ENCODE measurements at places on chromosomes 13 and 19.

DNA sequence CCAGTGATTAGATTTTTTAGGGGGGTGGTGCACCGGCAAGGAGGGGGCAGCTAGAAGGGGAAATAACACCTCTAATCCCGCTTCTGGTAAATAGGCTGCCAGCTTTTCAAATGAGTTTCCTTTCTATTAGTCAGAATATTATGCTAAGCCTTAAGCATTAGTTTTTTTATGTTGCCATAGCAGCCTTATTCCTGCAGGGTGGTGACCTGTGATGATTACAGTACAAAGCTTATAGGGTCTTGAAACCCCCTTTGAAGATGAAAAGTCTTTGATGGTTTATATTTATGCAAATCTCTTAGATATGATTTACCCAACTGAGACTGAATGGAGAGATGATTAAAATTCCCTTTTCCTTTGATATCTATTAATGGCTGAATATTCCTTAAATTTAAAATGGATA, 109.8 kb downstream of the ZIC5 start:
- no peaks in the 10 kb centered on the region for H3K36me3 ChIP-seq
- no peaks in the 10 kb centered on the region for H3K4me1 ChIP-seq
- no peak for DNase-seq
- no peaks in the 10 kb centered on the region for H3K27me3 ChIP-seq

DNA sequence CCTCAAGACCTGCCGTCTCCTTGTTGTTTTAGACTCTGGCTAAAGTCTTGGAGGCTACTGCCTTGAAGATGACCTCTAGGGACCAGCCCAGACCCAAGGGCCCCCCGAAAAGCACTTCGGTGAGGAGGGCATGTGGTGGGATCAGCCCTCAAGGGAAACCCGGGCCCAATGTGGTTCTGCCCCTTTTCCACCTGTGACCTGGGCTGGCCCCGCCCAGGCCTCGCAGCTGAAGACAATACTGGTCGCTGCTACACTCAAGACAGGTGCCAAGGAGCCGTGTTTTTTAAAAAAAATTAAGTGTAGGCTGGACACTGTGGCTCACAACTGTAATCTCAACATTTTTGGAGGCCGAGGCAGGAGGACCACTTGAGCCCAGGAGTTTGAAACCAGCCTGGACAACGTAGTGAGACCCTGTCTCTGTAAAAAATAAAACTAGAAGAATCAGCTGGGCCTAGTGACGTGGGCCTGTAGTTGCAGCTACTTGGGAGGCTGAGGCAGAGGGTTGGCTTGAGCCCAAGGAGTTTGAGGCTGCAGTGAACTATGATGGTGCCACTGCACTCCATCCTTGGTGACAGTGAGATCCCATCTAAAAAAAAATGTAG, 903 bp downstream of the TLE6 start:
- H3K27me3 ChIP-seq: no peaks in the 10 kb centered on the region
- no peaks in the 10 kb centered on the region for H3K36me3 ChIP-seq
- peaks cover 58% of the 10 kb centered on the region for H3K4me1 ChIP-seq
- no peak for DNase-seq

DNA sequence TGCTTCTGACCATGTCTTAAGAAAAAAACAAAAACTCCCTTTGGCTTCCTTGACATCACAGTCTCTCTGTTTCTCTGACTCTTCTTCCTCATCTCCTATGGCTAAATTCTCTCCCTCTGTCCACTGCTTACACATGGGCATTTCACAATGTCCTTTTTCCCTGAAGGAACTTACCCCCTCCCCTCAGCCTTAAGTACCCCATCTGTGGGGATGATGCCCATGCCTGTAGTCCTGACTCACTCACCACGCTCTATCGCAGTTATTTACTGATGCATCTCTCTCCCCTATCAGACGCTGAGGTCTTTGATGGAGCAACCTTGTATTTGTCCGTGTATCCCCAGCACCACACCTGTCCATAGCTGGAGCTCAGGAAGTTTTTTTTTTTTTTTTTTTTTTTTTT, 32.4 kb downstream of the ACTN4 start:
- no peak overlapping the region for H3K4me3 ChIP-seq
- no peak overlapping the region for H3K27ac ChIP-seq
- H3K27me3 ChIP-seq: no peaks in the 10 kb centered on the region
- H3K4me1 ChIP-seq: peaks cover 96% of the 10 kb centered on the region
- no peak for DNase-seq
- peaks cover 5% of the 10 kb centered on the region for H3K36me3 ChIP-seq

- no peak overlapping the region for H3K27ac ChIP-seq
- no peaks in the 10 kb centered on the region for H3K4me1 ChIP-seq
- H3K27me3 ChIP-seq: no peaks in the 10 kb centered on the region
- H3K4me3 ChIP-seq: no peak overlapping the region
Measured at GRCh38 chr13:35621989-35622388, 145.5 kb upstream of the MAB21L1 start.

DNA sequence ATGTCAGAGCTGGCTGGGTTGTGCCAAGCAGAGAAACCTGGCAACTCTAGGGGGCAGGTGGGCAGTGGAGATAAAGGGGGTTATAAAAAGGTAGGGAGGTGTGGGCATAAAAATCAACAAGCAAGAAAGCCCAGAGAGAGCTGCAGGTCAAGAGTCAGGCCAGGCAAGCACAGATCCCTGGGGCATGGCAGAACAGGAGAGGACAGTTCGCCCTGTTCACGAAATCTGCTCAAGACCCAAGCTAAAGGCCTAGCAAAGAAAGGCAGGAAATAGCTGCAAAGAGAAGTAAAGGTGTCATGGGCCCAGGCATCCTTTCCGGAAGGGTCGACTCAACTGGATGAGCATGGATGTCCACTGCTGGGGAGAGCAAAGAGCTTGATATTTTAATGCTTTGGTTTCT, 3.4 kb downstream of the MBNL2 start:
- no peaks in the 10 kb centered on the region for H3K36me3 ChIP-seq
- DNase-seq: no peak
- H3K4me1 ChIP-seq: peaks cover 57% of the 10 kb centered on the region
- H3K27ac ChIP-seq: peak overlapping the region; percentile 87

DNA sequence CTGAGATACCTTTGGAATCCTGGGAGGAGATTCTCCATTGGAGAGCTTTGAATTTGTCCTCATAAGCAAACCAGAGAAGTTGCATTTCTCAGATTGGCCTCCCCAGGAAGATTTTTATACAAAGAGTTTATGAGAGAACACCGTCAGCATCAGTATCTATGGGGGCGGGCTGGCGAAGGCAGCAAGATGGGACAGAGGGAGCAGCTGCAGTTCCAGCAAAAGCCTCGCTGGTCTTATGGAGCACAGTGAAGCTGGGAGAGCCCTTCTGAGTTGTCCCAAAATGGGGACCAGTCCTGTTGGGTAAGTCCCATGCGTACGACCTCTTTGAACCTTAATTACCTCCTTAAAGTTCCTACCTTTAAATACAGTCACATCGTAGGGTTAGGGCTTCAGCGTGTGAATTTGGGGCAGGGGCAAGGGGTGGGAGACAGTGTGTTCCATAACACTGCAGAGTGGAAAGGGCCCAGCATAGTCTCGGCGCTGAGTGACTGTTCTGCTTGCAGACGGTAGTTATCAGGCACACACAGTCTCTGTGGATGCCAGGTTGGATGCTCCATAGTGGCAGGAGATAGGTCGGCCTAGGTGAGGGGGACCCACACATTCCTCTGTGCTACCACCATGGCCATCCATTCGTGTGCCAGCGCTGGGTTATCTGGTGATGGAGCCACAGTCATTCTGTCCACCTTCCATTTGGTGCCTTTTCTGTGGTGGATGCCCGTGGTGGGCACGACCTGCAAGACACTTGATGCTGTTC, 34.9 kb upstream of the GPR183 start:
- no peaks in the 10 kb centered on the region for H3K4me1 ChIP-seq
- no peaks in the 10 kb centered on the region for H3K27me3 ChIP-seq
- peaks cover 50% of the 10 kb centered on the region for H3K36me3 ChIP-seq
- H3K27ac ChIP-seq: no peak overlapping the region

- H3K4me3 ChIP-seq: no peak overlapping the region
- H3K4me1 ChIP-seq: no peaks in the 10 kb centered on the region
- H3K27me3 ChIP-seq: no peaks in the 10 kb centered on the region
- DNase-seq: no peak
- no peak overlapping the region for H3K27ac ChIP-seq
- H3K36me3 ChIP-seq: no peaks in the 10 kb centered on the region
Measured at GRCh38 chr13:47168618-47169017, 271.8 kb upstream of the HTR2A start.

GRCh38 chr13:66482836-66483235, 747.3 kb downstream of the PCDH9 start:
- H3K36me3 ChIP-seq: no peaks in the 10 kb centered on the region
- H3K27ac ChIP-seq: no peak overlapping the region
- no peak for DNase-seq

DNA sequence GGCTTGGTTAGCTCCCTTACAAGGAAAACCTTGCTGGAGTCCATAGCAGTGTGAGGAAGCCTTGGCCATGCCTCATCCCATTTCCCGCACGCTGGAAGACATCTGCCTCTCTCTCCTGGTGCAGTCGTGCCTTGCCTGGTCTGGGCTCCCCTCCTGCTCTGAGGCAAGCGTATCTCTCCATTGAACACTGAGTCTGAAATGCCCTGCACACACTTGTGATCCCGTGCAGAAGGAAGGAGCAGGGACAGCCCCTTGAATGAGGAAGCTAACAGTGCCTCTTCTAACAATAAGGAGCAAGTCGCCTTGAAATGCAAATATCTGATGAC, 407 bp upstream of the ZNF440 start:
- peak overlapping the region; percentile 86 for H3K4me3 ChIP-seq
- H3K36me3 ChIP-seq: no peaks in the 10 kb centered on the region
- H3K27me3 ChIP-seq: no peaks in the 10 kb centered on the region

GRCh38 chr13:110697842-110698241, 8.1 kb downstream of the CARS2 start:
- peak overlapping the region; percentile 15 for H3K27ac ChIP-seq
- H3K4me3 ChIP-seq: no peak overlapping the region
- H3K36me3 ChIP-seq: peaks cover 63% of the 10 kb centered on the region
- H3K27me3 ChIP-seq: no peaks in the 10 kb centered on the region
- H3K4me1 ChIP-seq: peaks cover 6% of the 10 kb centered on the region

- H3K27ac ChIP-seq: no peak overlapping the region
- no peaks in the 10 kb centered on the region for H3K27me3 ChIP-seq
- H3K4me1 ChIP-seq: no peaks in the 10 kb centered on the region
- DNase-seq: no peak
Measured at GRCh38 chr13:34593658-34594057, 348.4 kb upstream of the NBEA start.

- H3K27me3 ChIP-seq: peaks cover 6% of the 10 kb centered on the region
- DNase-seq: no peak
- peak overlapping the region; percentile 71 for H3K4me3 ChIP-seq
- peak overlapping the region; percentile 96 for H3K27ac ChIP-seq
Measured at GRCh38 chr13:50123515-50123861, 108.2 kb downstream of the KCNRG start.

DNA sequence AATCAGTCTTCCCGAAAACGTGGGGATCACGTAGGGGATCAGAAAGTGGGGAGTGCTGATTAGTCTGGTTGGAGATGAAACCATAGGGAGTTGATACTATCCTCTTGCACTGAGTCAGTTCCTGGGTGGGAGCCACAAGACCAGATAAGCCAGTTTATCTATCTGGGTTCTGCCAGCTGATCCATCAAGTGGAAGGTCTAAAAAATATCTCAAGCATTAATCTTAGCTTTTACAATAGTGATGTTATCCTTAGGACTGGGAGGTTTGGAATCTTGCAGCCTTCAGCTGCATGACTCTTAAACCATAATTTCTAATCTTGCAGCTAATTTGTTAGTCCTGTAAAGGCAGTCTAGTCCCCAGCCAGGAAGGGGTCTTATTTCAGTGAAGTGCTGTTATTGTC, 2474.2 kb downstream of the PCDH9 start:
- H3K36me3 ChIP-seq: no peaks in the 10 kb centered on the region
- no peak overlapping the region for H3K4me3 ChIP-seq
- H3K27me3 ChIP-seq: no peaks in the 10 kb centered on the region
- no peaks in the 10 kb centered on the region for H3K4me1 ChIP-seq
- no peak overlapping the region for H3K27ac ChIP-seq

DNA sequence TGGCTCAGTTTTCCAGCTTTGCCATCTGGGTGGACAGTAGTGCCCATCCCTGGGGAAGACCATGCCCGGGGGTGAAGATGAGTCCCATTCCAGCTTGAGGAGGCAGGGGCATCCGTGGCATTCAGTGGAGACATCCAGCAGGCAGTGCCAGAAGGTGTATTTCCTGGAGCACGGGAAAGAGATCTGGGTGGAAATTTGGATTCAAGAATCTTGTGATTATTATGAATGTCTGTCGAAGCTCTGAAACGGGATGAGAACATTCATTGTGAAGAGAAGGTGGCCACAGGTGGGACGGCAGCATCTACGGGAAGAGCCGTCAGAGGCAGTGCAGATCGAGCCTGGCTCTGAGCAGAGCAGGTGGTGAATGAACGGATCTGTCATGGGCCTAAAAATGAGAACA, 167.3 kb upstream of the RNF113B start:
- no peak for DNase-seq
- no peak overlapping the region for H3K4me3 ChIP-seq
- H3K27me3 ChIP-seq: no peaks in the 10 kb centered on the region
- no peaks in the 10 kb centered on the region for H3K36me3 ChIP-seq
- H3K4me1 ChIP-seq: no peaks in the 10 kb centered on the region

GRCh38 chr13:104181526-104182231, 1115.5 kb upstream of the SLC10A2 start:
- H3K27me3 ChIP-seq: no peaks in the 10 kb centered on the region
- H3K27ac ChIP-seq: no peak overlapping the region
- DNase-seq: no peak

- no peak overlapping the region for H3K4me3 ChIP-seq
- no peak overlapping the region for H3K27ac ChIP-seq
- DNase-seq: no peak
- no peaks in the 10 kb centered on the region for H3K36me3 ChIP-seq
- H3K27me3 ChIP-seq: no peaks in the 10 kb centered on the region
- H3K4me1 ChIP-seq: no peaks in the 10 kb centered on the region
Measured at GRCh38 chr13:21232599-21232998, 56.1 kb downstream of the MRPL57 start.

DNA sequence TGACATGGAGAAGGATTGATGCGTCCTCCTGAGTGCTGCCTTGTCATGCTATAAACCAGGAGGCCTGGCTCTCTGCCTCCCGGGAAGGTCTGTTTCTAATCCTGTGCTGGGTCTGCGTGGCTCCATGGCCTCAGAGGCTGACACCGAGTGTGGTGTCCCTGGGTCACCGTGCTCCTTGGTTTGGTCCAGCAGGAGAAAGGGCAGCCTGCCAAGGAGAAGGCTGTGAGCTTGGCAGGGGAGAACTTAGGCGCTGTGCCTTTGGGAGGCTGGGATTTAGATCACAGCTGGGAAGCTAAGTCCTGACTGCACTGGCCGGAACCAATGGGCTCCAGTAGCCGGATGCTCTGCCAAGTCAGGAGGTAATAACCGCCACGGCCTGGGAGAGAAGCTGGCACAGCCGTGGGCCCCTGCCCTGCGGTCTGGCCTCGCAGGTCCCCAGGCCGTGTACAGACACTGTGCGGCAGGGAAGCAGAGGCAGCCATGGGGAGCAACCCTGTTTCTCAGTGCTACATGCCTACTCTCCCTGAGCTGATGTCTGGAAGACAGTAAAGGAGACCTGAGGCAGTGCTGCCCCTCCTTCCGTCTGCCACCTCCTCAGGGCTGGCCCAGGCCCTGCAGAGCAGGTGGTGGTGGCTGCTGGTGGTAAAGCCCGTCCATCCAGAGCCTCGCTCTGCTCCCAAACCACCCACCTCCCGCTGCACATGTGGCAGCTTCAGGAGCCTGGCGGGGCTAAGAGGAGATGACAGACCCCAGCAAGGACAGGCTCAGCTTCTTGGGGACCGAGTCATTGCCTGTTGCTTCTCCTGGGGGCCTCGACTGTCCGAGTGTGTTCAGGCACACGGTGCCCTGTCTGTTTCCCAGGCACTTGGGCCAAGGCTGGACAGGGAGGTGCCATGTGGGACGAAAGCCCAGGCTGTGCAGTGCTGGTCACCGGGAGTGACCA, 44.9 kb downstream of the C13orf46 start:
- peaks cover 4% of the 10 kb centered on the region for H3K27me3 ChIP-seq
- H3K4me1 ChIP-seq: peaks cover 10% of the 10 kb centered on the region
- no peak overlapping the region for H3K27ac ChIP-seq
- no peaks in the 10 kb centered on the region for H3K36me3 ChIP-seq
- DNase-seq: peak; percentile 66

All from upper lobe of right lung (tissue), 1 donor.